ENCODE measurements at places on chromosomes 11 and 22. TPM values are rescaled to one million over a fixed set of nuclear protein-coding genes. Genes with fewer than 3 reads are reported as not detected.

GRCh38 chr11:119249671-119250010 is 43.5 kb downstream of the CBL start:
- H3K27me3 ChIP-seq, result no peaks in the 10 kb centered on the region
- peaks cover 31% of the 10 kb centered on the region for H3K4me1 ChIP-seq

DNA sequence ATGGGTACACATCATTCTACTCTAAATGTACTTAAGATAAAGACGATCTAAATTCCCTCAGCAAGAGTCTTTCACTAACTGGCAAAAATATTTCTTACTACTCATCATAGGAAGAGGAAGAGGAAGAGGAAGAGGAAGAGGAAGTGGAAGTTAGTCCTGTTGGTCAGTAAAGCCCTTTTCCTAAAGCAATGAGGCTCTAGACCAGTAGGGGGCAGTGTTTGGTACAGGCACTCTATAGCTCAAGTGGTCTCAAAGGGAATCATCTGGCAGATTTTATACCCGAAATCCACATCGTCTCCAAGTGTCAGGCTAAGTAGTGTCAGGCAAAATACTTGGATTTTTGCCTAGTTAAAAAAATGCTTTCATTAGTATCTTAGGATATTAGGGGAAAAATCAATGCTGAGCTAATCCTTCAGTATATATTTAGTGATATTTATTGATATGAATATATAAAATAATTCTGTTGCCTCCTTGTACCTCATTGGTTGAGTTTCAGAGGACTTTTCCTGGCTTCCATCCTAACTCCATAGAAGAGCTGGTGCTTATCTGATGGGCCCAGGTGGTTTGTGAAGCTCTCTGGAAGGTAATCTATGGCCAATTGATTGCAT is 7.7 kb downstream of the BLID start:
- no peaks in the 10 kb centered on the region for H3K36me3 ChIP-seq
- H3K27me3 ChIP-seq, result peaks cover 26% of the 10 kb centered on the region
- H3K4me1 ChIP-seq, result no peaks in the 10 kb centered on the region

KCNK7 gene
- total RNA-seq, result 2.4 TPM

DUSP8 gene
- 3.1 TPM for total RNA-seq

SPDYC gene
- not detected for total RNA-seq

- H3K27ac ChIP-seq, result peak overlapping the region; percentile 65
- DNase-seq, result no peak
- no peaks in the 10 kb centered on the region for H3K36me3 ChIP-seq
- H3K4me3 ChIP-seq, result no peak overlapping the region
- H3K4me1 ChIP-seq, result peaks cover 2% of the 10 kb centered on the region
Observed at GRCh38 chr22:30158744-30159500, 78.7 kb downstream of the HORMAD2 start.

DNA sequence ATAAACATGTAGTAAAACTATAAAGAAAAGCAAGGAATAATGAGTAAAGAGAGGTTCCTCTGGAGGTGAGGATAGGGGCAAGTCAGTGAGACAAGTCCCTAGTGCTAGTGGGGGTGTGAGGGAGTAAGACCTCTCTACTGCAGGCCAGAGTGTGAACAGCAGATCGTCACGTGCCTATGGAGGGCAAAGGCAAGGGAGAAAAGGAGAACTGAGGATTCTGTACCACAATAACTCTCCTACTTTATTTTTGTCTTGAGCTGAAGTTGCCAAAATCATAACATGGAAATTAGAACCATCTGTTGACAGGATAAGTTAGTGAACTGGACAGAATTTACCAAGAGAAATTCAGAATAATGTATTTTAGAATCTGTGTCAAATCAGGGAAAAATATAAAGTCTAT is 77.6 kb downstream of the ENTHD1 start:
- H3K4me3 ChIP-seq, result no peak overlapping the region
- peaks cover 7% of the 10 kb centered on the region for H3K4me1 ChIP-seq
- H3K27me3 ChIP-seq, result peaks cover 7% of the 10 kb centered on the region
- DNase-seq, result no peak
- H3K27ac ChIP-seq, result no peak overlapping the region

OR5T2 gene
- total RNA-seq, result not detected

MOGAT2 gene
- total RNA-seq, result not detected

GRCh38 chr11:78975081-78975480 is 400.4 kb upstream of the NARS2 start:
- H3K4me3 ChIP-seq, result no peak overlapping the region
- no peak overlapping the region for H3K27ac ChIP-seq
- DNase-seq, result no peak
- H3K27me3 ChIP-seq, result peaks cover 13% of the 10 kb centered on the region

RFPL3 gene
- total RNA-seq, result not detected

DNA sequence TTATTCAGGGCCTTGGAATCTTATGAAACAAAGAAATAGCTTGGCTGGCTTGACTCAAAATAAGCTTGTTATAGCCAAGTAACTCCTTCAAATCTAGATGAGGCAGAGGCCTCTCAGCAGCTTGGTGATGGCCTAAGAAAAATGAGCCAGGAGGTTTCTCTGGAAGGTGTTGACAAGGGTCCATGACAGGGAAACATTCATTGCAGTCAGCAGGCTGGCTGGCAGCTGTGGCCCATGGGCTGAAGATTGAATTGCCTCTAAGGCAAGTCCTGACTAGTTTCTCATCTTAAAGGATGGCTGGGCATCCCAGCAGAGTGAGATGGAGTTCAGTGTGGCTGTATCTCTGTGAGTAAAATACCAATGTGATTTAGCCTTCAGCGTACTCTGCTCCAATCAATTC is 441.0 kb downstream of the NELL1 start:
- no peaks in the 10 kb centered on the region for H3K4me1 ChIP-seq
- DNase-seq, result no peak
- H3K27ac ChIP-seq, result no peak overlapping the region
- H3K27me3 ChIP-seq, result no peaks in the 10 kb centered on the region
- no peaks in the 10 kb centered on the region for H3K36me3 ChIP-seq

DNA sequence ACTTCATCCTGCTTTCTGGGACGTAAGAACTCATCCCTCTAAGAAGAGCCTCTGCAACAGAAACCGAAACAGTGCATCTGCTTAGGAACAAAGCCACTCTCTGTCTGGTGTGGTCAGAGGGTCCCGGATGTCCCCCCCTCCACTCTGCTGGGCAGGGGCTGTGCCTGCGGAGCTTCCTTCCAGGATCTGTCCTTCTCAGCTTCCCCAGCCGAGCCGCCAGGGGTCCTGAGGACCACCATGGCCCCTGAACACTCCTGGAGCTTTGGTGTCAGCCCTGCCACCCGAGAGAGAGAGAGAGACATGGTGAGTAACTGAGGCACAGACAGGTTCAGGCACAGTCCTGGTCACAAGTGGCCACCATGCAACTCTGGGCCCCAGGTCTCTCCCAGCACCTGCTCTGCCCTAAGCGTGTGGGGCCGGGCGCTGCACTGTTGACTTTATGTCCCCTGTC is 24.4 kb upstream of the MGAT3 start:
- no peak overlapping the region for H3K27ac ChIP-seq
- DNase-seq, result no peak
- H3K27me3 ChIP-seq, result no peaks in the 10 kb centered on the region
- no peak overlapping the region for H3K4me3 ChIP-seq
- peaks cover 4% of the 10 kb centered on the region for H3K4me1 ChIP-seq

DNA sequence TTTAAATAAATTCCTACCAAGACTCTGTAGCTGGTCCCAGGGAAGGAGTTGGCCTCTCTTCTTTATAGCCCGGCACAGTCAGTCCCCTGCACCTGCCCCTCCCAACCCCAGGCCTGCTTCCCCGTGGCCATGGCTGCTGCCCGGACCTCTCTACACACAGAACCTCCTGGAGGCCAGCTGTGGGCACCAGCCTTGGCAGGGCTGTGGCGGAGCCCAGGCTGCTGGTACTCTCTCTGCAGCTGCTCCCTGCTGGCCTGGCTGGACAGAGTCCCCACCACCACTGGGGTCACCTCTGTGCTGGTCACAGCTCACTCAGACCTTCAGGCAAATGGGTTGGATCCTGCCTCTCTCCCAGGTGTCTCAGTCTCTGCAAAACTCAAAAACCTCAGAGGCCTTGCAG is 69.3 kb downstream of the LRP5 start:
- H3K27ac ChIP-seq, result no peak overlapping the region
- H3K36me3 ChIP-seq, result no peaks in the 10 kb centered on the region
- H3K27me3 ChIP-seq, result no peaks in the 10 kb centered on the region
- H3K4me1 ChIP-seq, result peaks cover 22% of the 10 kb centered on the region
- no peak overlapping the region for H3K4me3 ChIP-seq
- DNase-seq, result no peak

- no peak overlapping the region for H3K4me3 ChIP-seq
- no peaks in the 10 kb centered on the region for H3K36me3 ChIP-seq
- H3K4me1 ChIP-seq, result no peaks in the 10 kb centered on the region
- no peak overlapping the region for H3K27ac ChIP-seq
- no peak for DNase-seq
Observed at GRCh38 chr11:13055200-13055599, 46.1 kb downstream of the RASSF10 start.

DNA sequence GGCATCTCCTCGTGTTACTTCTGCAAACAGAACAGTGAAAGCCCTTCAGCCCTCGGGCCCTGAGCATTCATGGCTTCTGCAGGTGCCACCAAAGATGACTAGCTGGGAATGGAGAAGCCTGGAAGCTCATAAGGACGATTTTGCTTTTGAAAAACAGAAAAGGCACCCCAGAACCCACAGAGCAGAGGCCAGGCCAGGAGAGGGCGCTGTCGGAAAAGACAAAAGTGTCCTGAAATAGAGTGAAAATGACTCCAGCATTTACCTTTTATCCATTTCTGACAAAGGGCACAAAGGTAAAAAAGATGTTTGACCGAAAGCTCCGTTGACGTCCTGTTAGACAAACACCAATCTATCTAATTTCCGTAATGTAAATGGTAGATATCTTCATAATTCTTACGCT is 37.6 kb downstream of the ZNF195 start:
- DNase-seq, result peak; percentile 61
- H3K4me3 ChIP-seq, result no peak overlapping the region
- H3K27me3 ChIP-seq, result peaks cover 33% of the 10 kb centered on the region
- H3K27ac ChIP-seq, result no peak overlapping the region
- H3K36me3 ChIP-seq, result no peaks in the 10 kb centered on the region
- H3K4me1 ChIP-seq, result peaks cover 2% of the 10 kb centered on the region

- peak; percentile 68 for DNase-seq
- H3K27me3 ChIP-seq, result no peaks in the 10 kb centered on the region
- H3K27ac ChIP-seq, result peak within 1 kb of the TSS; percentile 57
- peaks cover 68% of the 10 kb centered on the region for H3K4me1 ChIP-seq
Observed at GRCh38 chr22:23180301-23180892, at the start of gene BCR. Gene BCR (plus strand): TSS chr22:23180509. CDS start chr22:23180961, 452 bp downstream.

DNA sequence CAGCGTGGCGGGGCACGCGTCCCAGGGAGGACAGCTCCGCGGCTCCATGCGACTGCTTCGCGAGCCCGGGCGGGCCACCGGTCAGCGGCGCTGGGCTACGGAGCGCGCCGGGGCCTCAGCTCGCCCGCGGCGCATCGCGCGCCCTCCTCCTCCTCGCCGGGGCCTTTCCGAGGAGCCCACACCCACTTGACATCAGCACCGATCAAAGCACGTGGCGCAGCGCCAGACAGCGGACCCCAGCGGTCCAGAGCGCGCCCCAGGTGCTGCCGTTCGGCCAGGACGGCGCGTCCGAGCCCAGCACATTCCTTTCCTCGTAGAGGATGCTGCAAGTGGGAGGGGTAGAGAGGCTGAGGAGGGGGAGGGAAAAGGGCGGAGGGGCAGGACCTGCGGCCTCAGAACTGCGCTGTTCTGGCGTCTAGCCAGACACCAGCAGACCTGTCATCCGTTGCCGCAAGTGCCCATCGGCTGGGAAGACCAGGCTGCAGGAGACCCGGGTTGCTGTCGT is 88.6 kb downstream of the PLEKHA7 start:
- H3K27ac ChIP-seq, result no peak overlapping the region
- no peak for DNase-seq
- H3K27me3 ChIP-seq, result peaks cover 49% of the 10 kb centered on the region
- H3K36me3 ChIP-seq, result no peaks in the 10 kb centered on the region
- H3K4me1 ChIP-seq, result peaks cover 11% of the 10 kb centered on the region

- peaks cover 73% of the 10 kb centered on the region for H3K4me1 ChIP-seq
- DNase-seq, result peak; percentile 30
- peak overlapping the region; percentile 29 for H3K27ac ChIP-seq
- H3K27me3 ChIP-seq, result no peaks in the 10 kb centered on the region
- no peak overlapping the region for H3K4me3 ChIP-seq
Observed at GRCh38 chr11:122756417-122756816, 81.9 kb upstream of the CRTAM start.

DNA sequence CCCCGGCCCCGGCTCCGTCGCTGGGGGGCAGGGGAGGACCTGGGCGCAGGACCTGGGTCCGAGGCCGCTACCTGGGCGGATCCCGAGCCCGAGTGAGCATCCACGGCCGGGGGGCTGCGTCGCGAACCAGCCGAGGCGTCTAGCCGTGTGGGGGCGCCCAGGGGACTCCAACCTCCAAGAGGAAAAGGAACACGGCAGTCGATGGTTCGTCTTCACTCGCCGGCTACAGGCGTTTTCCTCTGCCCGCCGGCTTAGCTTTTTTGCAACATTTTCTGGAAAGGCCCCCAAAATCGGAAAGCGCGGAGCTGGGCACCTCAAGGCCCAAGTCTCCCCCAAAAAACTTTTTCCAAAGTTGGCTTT is 666 bp downstream of the PDGFB start:
- H3K36me3 ChIP-seq, result no peaks in the 10 kb centered on the region
- peak overlapping the region; percentile 90 for H3K4me3 ChIP-seq
- peaks cover 19% of the 10 kb centered on the region for H3K27me3 ChIP-seq
- peaks cover 38% of the 10 kb centered on the region for H3K4me1 ChIP-seq
- no peak for DNase-seq

DNA sequence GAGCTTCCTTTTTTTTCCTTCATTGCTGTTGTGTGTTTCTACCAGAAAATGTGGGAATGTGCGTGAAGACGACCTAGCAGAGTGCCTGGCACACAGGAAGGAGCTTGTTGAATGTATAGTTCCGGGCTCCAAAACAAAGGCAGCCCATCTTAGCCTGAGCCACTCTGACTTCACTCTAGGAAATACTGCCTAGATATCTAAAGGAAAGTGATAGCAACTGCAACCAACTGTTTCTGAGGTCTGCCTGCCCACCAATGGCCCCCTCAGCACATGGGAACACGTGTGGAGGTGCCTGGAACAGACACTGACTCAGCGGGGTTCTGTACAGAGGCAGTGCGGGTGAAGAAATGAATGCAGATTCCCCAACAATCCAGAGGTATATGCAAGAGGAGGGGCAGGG is 14.7 kb upstream of the XBP1 start:
- peaks cover 9% of the 10 kb centered on the region for H3K36me3 ChIP-seq
- H3K27ac ChIP-seq, result peak overlapping the region; percentile 82
- no peak for DNase-seq
- peaks cover 34% of the 10 kb centered on the region for H3K4me1 ChIP-seq

DNA sequence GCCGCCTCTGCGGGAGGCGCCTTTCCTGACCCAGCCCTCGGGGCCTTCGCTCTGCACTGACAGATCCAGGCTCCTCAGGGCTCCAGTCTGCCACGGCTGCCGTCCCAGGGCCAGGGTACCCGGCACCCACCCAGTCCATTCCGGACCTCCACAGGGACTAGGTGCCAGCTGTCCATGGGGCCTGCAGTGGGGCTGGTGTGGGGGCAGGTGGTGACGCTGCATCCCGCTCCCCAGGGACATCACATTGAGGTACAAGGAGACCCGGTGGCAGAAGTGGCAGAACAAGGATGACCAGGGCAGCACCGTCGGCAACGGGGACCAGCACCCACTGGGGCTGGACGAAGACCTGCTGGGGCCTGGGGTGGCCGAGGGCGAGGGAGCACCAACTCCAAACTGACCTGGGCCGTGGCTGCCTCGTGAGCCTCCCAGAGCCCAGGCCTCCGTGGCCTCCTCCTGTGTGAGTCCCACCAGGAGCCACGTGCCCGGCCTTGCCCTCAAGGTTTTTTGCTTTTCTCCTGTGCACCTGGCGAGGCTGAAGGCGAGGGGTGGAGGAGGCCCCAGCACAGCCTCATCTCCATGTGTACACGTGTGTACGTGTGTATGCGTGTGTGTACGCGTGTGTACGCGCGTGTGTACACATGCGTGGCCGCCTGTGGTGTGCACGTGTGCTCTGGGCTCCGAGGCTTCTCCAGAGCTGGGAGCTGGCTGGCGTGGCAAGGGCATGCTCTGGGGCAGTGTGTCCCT is 16.7 kb downstream of the RNH1 start:
- H3K27ac ChIP-seq, result no peak overlapping the region
- H3K36me3 ChIP-seq, result peaks cover 19% of the 10 kb centered on the region
- H3K4me1 ChIP-seq, result no peaks in the 10 kb centered on the region
- no peaks in the 10 kb centered on the region for H3K27me3 ChIP-seq
- no peak for DNase-seq

Measured in naive thymus-derived CD8-positive, alpha-beta T cell (primary cell).